ENCODE measurements at places on chromosomes 2 and 18.

DNA sequence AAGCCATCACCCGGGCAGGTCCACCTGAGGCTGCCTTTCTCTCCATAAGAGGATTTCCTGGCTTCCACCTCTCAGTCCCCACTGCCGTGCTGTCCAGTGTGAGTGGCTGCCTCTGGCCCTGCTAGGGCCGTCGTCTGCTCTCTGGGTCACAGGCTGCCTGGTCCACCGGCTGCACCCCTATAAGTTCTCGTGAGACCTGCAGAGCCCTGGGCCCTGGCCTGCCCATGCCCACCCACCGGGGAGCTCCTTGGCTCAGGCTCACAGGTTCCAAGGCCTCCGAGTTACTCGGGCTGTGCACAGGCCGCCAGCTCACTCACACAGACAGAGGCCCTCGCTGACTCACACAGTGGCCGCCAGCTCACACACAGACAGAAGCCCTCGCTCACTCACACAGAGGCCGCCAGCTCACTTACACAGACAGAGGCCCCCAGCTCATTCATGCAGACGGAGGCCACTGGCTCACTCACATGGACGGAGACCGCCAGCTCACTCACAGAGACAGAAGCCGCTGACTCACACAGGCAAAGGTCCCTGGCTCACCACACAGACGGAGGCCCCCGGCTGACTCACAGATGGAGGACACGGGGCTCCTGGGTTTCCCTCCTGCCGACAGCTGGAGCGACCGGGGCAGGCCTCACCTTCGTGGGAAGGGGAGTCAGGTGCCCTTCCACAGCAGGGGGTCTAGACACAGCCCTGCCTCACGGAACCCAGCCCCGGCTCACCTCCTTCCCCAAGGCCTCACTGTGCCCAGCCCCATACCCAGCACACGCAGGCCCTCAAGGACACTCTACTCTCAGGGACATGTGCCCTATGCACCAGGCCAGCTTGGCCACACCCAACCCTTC, 334.1 kb upstream of the MYT1L start:
- DNase-seq = no peak

- DNase-seq = no peak
Observed at GRCh38 chr2:175571078-175571653, 389.7 kb upstream of the ATP5MC3 start.

DNA sequence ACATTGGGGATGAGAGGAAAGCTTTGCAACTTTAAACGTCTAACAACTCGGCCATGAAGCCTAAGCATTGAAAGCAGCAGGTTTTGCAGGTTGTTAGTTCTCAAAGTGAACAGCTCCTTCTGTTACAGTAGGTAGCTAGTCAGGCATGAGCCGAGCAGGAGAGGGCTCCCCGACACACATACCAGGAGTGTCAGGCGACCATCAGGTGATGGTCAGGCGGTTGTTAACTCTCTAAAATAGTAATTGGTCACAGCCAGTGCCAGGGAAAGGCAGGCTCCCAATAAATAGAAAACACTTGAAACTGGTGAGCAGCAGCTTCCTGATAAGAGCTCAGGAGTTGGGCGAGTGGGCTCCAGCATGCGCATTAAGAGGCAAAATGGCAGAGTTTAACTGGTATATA, 53.5 kb upstream of the DAPL1 start:
- no peak for DNase-seq

GRCh38 chr2:219628986-219629901, 1.8 kb downstream of the SLC4A3 start:
- no peak for DNase-seq

DNA sequence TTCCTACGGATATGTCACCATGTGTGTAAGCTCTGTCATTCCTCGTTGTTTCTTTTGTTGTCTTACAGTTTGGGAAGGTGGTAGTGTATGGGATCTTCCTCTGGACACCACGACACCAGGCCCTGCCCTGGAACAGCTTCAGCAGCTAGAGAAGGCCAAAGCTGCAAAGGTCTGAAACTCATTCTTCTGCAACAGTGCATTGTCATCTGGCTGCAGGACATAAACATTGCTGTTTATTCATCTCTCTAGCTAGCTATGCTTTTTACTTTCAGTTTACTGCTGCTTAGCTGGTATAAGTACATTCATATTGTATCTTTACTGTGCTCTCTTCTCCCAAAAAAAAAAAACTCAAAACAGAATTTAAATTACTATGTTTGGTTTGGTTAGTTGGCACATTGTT, 39.2 kb upstream of the KCNJ13 start:
- DNase-seq = no peak

GRCh38 chr2:15940661-15941480, 521 bp downstream of the MYCN start:
- DNase-seq = no peak

- DNase-seq = no peak
Observed at GRCh38 chr2:69652206-69652605, 8.7 kb upstream of the AAK1 start.

- DNase-seq = no peak
Observed at GRCh38 chr2:157052685-157053224, 204.8 kb upstream of the GALNT5 start.

DNA sequence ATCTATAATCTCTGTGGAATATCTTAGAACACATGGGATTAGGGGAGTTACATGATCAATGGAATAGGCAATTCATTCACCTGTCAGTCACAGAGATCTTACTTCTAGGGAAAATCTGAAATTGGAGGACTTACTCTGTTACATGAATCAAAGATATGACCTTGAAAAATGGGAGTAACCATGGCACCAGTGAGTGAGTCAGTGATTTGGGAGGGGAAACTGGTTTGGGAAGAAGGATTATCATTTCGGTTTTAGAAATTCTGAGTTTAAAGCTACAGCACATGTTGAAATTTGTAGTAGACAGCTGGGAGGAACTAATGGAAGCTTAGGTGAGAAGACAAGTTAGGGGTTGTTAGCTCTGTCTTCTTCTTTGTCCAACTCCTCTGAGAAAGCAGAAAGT, 153.7 kb downstream of the CAMKMT start:
- no peak for DNase-seq

GRCh38 chr2:20953146-20953824, 90.6 kb downstream of the APOB start:
- no peak for DNase-seq

- DNase-seq = no peak
Observed at GRCh38 chr2:119673796-119674195, 5.2 kb upstream of the TMEM177 start.

- DNase-seq = no peak
Observed at GRCh38 chr18:36610661-36611060, 218.1 kb downstream of the TPGS2 start.

DNA sequence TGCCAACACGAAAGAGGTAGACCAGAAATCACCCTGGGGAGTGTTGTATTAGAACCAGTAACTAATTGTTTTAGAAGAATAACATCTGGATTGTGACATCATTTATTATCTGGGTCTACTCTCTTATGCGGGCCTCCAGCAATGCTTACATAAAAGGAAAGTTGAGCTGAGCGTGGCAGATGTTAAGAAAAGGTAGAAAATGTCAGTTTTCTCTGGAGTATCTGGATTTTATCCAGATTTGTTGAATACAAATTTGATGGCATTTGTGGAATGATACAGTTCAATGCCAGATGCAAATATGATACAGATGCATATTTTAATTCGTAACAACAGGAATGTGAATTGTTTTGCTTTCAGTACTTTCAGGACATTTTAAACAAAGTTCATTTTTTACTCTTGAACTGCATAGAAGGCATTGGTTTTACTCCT, 90.3 kb downstream of the PRPF40A start:
- no peak for DNase-seq

DNA sequence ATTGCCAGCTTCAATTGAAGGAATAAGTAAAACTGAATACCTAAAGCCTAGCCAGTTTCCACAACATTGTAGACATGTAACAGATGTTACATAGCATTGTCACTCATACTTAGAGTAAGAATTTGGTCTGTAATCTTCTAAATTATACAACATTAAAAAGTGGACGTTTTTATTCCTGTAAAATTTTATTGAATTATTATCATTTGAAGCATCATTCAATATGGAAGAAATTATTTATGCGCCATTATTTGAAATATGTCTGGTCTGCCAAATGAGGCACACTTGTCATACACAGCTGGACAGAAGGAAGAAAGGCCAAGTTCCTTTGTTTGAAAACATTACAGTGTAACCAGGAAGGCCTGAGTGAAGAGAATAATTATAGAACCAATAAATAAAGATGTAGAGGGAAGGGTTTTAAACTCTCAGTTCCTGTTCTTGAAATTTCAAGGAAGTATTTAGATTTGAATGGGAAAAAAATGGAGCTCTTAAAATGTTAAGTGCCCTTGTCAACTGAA, 575.5 kb downstream of the LRRTM4 start:
- no peak for DNase-seq

DNA sequence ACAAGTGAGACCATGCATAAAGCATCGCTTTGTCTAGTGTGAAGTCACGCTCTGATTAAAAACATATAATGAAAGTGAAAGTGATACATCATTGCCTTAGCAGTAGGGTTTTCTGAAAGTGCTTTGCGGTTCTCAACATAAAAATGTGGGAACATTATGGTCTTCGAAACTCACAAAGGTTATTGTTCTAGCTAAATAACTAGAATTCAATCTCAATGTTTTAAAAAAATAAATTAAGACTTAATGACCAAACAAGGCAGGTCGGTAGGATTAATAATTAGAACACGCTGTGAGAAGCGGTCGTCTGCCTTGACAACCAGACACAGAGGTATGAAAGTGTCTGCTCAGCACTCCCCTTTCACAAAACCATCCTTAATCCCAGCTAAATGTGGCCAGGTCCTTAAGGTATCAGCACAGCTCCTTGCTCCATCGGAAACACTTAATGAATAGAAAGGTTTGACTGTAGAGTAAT, 42.2 kb downstream of the KLHL14 start:
- no peak for DNase-seq

GRCh38 chr2:52054824-52055223, 1022.9 kb upstream of the NRXN1 start:
- DNase-seq = no peak

DNA sequence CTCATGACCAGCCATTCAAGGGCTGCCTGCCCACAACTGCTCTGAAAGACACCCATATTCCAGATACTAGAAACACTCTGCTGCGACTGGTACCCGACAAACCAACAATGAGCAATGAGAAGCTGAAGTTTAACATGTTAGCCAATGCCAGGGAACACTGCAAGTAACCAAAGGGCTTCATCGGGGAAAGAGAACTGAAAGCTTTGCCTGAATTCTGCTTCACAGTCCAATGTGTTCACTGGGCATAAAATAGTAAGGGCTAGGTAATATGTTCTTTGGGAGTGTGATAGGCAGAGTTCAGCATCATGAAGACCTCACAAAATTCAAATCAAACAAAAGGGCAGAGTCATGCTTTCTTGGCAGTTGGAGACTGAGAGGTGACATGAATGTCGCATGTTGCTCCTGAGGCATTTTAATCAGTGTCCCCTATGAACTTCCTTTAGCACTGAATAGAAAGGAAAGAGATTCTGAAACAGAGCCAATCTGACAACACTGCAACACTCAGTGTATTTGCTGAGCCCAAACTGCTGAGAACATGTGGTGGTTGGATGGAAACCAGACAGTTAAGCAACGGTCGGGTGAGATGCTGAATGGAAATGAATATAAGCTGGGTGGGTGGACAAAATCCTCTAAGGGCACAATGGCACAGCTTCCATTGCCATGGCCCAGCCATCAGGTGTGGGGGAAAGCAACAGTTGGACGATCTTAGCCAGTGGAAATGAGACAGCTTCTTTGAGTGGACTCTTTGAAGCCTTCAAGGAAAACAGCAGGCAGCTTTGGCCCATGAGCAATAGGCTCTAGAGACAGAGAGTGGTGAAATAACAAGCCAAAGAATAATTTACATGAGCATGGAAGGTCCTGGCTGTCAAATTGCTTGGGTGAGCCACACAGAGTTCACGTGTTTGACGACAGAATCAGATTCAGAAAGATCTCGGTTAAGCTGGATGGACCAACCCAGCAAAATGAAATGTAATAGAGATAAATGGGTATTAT, 277.5 kb downstream of the AFF3 start:
- no peak for DNase-seq

GRCh38 chr2:77602771-77603170, 80.6 kb upstream of the LRRTM4 start:
- DNase-seq = no peak

DNA sequence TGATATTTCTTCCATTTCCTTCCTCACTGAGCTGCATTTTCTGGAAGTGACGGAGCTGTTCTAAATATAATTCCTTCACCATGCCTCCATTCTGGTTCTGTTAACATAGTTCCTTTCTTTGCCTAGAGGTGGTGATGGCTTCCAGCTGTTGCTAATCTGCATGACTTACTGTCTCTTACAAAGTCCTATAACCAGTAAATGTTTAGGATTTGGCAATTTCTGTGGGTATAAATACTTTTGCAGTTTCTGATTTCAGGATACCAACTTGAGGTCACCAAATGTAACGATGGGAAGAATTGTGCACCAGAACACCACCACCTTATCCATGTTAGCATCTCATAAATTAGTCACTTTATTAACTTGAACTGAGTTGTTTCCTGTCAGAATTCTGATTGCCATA, 101.7 kb upstream of the FN1 start:
- DNase-seq = no peak

Data from omental fat pad (tissue), 4 donors.